ENCODE measurements at places on chromosomes 7 and 10.
A peak's percentile ranks its signal among the peaks of the same experiment; 100 is the strongest.

- DNase-seq: no peak
Measured at GRCh38 chr7:106285855-106286492, 1.2 kb upstream of the NAMPT start.

DNA sequence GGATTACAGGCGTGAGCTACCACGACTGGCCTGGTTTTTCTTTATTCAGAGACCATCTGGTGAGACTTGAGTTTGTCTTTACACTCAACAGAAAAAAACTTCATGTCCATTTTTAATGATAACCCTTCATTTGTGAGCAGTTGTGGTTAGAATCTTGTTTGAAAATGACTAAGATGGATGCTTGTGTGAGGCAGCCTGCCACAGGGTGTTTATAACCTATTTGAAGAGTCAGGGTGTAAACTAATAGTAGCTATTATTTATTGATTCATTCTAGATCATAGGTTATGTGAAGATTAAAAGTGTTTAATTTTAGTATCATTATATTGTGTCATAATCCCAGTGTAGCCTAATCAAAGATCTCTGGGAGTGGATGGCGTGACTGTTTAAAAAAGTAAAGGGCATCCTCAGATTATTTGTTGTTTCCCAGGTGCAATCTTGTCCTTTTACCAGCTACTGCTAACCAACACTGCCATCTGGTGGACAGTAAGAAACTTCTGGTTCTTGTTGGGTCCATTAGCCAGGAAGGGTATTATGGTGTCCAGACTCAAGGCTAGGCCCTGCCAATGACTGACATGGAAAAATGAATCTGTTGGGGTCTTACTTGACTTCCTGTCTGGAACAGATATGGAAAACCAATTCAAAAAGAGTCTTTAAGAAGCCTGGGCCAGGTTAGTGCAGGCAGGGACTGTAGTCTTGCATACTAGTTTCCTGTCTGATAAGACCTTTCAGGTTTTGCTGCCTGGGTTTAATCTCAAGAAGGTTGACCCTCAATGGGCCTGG, 24.9 kb downstream of the NRBF2 start:
- DNase-seq: peak; percentile 41

DNA sequence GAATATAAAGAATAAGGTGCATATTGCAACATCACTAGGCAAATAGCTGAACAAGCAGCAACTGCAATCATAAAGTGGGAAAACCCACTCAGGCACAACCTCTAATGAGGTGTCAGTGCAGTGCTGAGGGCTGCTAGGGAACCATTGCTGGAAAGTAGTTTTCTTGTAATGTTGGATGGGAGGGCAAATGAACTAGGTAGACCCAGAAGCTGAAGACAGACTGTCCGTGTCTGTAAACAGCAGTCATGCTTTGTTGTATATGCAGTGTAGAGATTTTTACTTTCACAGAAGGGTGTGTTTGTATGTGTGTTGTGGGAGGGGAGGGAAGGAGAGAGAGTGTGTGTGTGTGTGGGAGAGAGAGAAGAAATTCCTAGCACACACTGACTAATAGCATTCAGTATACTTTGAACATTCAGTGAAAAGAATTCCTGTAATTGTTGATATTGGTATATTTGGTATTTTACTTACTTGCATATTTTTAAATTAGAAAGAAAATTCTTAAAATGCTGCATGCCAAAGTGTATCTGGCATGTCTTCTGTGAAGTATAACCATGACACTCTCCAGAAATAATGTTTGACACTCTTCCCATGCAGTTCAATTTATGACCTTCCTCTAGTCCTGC, 28.8 kb downstream of the ITGB8 start:
- DNase-seq: no peak

- DNase-seq: no peak
Measured at GRCh38 chr7:90540406-90540805, 55.7 kb upstream of the CDK14 start.

- no peak for DNase-seq
Measured at GRCh38 chr10:31838065-31838464, 90.6 kb downstream of the ARHGAP12 start.
